Activated T-helper 1 cell treated with anti-CD3 and anti-CD28 coated beads, Interleukin-2, amount 50 U/mL, for 16 hours (primary cell): ENCODE measurements at places on chromosomes 12 and 14.

DNA sequence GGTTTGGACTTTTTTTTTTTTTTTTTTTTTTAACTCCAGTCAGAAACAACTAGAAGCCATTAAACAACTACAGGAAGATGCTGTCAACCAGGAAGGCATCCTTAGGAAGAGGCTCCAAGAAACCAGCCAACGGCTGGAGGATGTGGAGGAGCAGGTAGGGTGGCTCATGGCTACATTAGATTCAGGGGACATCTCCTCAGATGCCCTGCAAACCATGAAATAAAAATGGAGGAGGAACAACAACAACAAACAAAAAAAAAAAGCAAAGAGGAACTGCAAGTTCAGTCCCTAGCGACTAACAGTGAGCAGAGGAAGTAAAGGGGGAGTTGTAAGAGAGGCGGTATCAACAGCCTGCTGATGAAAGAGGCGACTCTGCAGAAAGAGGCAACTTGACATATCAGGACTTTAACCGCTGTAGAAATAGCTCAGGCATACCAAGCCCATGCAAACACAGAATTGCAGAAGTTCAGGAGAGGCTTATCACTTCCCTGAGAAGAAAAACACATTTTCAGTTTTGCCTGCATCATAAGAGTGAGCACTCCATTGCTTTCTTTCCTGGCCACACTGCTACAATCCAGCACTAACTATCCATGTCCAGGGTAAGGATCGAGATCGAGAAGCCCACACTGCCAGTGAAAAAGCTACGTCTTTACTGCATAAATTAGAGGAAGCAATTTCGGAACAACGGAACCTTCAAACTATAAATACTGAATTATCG lies 103.5 kb upstream of the BCAT1 start:
- DNase-seq, result peak; percentile 7

DNA sequence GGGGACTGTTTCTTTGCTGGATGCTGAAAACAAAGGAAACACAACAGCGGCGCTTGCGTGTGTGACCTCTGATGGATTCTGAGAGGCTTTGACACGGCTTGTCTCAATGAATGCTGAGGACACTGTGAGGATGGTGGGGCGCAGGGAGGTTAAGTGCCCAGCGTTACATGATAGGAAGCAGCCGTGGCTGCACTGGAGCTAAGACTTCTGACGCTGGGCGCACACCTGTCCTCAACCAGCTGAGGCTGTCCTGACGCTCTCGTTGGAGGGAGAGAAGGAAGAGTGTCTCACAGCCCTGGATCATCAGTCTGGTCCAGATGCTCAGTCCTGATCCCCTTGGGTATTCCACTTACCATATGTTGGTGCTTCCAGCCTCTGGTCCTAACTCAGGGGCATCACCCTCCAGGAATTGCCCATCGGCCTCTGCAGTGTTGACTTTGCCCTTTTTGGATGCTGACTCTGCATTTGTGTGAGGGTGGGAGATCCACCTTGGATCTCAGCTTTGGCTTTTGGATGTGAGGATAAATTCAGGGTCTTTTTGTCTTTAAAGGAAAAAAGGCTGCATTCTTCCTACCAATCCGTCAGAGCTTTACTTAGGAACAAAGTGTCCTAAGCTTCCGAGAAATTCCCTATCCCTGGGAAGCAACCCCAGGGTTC lies 125.2 kb downstream of the ZNF664 start:
- no peak for DNase-seq

- DNase-seq, result no peak
These were observed 40.1 kb upstream of the CISTR start for GRCh38 chr12:53791735-53792326.

GRCh38 chr12:49982246-49983087 lies 9.7 kb downstream of the AQP6 start:
- no peak for DNase-seq

DNA sequence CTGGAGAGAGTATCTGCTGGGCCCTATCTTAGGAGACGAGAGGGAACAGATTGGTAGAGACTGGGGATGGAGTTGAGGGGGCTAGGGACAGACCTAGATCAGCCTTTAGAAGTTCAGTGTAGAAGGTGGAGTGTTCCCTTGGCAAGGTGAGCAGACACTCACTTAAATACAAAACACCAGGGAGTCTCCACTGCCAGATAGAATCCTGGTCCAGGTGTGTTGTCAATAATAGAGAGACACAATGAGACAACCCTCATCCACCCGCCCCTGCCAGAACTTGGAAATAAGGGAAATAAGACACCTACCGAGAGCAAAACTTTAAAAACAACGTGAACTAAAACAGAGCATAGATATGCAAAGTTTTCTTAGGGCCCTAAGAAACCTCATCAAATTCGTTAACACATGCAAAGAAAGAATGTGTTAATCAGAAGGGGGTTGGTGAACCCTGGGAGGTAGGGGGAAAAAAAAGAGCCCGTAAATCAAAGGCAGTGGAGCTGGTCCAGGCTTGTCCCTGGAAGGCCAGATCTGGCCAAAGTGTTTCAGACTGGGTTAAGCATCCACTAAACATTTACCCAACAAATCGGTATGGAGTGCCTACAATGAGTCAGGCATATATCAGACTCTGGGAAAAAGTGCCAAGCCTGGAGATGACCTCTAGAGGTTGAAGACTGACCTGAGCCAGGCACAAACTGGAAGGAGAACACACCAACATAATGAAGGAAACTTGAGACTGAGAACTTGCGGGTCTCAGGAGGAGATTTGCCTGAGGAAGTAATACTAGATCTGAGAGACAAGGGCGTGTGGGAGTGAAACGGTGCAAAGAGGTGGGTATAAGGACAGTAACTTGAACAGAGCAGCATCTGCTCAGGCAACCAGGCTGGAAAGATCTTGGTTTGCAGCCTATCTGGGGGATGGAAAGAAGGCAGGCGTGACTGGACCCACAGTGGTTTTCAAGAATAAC lies 37.0 kb upstream of the OTX2 start:
- DNase-seq, result no peak

DNA sequence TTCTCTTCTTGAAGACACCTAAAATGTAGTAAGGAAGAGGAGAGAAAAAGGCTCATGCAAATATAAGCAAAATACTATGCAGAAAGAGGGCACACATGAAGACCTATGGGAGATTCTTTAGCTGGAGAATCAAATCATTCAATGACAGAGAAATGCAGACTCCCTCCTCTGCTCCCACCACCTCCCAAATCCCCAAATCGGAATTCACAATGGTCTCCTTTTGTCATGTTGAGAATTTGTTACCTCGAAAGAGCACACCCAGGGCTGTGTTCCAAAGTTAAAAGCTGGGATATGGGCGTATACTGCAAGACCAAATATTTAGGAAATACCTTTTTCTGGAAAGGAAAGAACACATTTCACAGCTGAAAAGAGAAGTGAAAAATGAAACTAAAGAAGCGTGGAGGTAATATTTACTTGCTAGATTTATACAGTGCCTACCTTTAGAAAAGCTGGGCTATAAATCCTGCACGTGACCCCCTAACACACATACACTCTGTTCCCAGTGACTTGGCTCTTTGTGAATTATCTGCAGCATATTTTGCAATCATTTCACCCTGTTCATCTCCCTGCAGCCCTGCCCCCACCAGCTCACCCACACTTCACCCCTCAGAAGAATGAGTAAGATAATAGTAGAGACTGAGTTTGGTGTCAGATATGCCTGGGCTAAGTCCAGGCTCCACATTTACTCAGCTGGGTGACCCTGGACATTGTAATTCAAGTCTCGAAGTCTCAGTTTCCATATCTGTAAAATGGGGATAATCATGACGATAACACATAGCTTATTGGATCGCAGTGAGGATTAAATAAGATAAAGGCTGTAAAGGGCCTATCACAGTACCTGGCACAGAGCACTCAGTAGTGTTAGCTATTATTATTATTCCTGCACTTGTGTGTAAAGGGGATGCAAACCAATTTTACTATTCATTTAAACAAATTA lies 2.9 kb upstream of the CACNA1C start:
- no peak for DNase-seq

- DNase-seq, result no peak
These were observed 30.3 kb downstream of the EEA1 start for GRCh38 chr12:92898755-92899154.

DNA sequence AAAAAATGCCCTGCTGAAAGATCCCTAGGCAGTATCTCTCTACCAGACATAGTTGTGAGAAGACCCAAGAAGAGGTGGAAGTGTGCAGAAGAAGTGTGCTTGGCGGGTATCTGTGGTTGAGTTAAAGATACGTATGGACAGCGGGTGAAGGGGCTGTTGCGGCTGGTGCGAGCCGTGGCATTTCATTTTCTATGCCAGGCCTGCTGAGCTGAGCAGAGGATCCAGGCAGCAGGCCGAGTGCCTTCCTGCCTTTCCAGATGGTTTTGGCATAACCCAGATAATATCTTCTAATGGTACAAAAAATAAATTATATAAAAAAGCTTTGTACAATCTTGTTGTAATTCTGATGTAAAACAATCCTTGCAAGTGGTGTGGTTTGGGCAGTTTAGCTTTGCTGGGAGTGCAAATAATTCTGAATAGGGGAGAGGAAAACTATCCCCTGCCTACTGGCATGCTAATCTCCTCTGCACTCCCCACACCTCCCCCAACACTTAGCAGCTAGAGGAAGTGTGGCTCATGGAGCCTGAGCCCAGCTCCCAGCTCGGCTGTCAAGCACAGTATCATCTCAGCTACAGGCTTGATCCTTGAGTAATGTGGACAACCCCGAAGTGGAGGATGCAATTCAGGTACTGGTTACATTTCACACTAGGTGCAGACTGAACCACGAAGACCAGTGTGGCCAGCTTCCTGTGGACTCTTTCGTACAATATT lies 168.9 kb downstream of the VRK1 start:
- no peak for DNase-seq

- no peak for DNase-seq
These were observed 123.0 kb downstream of the RPS29 start for GRCh38 chr14:49463146-49463545.

DNA sequence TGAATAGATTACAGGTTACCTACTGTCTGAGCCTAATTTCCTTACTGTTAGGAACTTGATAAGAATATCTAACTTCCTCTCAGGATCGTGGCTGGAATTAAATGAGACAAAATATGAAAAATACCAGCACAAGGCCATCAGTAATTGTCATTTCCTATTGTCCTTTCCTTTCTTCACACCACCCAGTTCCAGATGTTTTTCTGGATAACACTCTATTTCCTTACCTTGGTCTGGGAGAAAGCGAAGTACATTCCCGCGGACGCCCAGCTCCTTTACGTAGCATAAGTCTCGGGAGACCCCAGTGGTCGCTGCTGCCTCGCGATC lies 376 bp downstream of the GDF3 start:
- no peak for DNase-seq

GRCh38 chr14:53156238-53156637 lies 3.1 kb upstream of the DDHD1 start:
- no peak for DNase-seq

GRCh38 chr14:94225460-94226378 lies 51.6 kb downstream of the PPP4R4 start:
- DNase-seq, result no peak

GRCh38 chr14:30949651-30950050 lies 75.3 kb downstream of the COCH start:
- DNase-seq, result no peak

DNA sequence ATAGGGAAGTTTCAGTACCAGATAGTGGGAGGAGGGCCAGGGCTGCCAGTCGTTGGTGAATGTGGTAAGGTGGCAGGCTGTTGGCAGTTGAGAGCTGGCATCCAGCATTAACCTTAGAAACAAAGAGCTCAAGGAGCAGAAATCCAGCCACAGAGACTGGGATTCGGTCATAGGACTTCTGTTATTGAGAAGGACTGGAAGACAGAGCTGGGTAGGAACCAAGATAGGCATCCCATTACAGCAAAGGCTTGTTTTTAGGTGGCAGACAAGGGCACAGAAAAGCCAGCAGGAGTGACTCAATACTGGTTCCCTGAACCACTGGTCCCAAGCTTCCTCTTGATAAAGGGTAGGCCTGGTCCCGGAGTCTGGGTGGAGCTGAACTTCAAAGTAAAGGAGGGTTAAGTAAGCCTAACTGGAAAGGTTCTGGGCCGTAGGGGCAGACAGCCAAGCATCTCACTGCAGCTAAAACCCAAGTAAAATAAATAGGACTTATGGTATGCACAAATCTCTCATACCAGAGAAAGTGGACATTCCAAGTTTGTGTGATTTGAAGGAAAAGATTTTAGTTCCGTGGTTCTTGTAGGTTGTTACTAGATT lies 147.9 kb downstream of the ETV6 start:
- DNase-seq, result no peak

DNA sequence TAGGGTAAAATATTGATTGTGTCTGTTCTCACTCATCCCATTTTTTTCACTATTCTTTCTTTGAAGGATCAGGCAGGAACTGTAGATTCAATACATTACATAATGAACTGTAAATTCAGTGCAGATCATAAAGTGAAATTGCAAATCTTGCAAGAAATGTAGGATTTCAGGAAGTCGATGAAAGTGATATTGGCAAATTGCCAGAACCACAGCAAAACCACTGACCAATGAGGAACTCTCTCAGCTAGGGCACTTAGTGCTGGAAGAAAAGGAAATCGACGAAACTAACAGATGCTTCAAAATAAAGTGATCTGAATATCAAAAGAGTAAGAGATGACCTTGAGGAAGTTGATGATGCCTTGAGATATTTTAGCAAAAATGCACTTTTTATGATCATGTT lies 157.6 kb downstream of the AACS start:
- DNase-seq, result no peak

- DNase-seq, result no peak
These were observed 91.9 kb downstream of the VRK1 start for GRCh38 chr14:96889091-96889490.

DNA sequence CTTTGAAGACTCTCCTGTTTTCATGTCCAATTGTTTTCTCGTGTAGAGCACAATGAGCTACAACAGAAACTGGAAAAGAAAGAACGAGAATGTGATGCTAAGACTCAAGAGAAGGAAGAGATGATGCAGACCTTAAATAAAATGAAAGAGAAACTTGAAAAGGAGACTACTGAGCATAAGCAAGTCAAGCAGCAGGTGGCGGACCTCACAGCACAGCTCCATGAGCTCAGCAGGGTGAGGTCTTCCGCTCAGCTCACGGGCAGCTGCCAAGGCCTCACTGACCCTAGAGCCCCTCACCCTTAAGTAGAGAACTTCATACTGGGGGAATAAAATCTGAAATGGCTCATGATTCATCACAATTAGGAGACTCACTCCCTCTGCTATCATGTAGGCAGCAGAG lies 134.7 kb downstream of the GPR135 start:
- DNase-seq, result no peak

GRCh38 chr12:39032448-39032847 lies 127.1 kb upstream of the CPNE8 start:
- no peak for DNase-seq

GRCh38 chr14:94227029-94227428 lies 52.9 kb downstream of the PPP4R4 start:
- DNase-seq, result no peak

- no peak for DNase-seq
These were observed 306.9 kb downstream of the BCL11B start for GRCh38 chr14:98965076-98965475.

GRCh38 chr12:130765186-130765659 lies 49.1 kb upstream of the RIMBP2 start:
- no peak for DNase-seq

DNA sequence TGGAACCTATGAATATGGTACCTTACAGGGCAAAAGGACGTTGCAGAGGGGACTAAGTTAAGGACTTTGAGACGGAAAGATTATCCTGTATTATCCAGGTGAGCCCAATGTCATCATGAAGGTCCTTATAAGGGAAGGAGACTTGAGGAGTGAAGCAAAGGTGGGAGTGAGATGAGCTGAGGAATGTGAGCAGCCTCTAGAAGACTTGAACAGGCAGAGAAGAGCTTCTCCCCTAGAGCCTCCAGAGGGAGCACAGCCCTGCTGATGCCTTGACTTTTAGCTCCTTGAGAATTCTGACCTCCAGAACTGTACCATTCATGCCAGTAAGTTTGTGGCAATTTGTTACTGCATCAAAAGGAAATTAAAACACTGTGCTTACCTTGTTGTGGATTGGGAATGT lies 41.8 kb upstream of the DCD start:
- no peak for DNase-seq
